ENCODE measurements at places on chromosomes 7 and 10.

- peak; percentile 43 for DNase-seq
Observed at GRCh38 chr10:58266003-58266825, 1.5 kb downstream of the IPMK start.

GRCh38 chr10:32577448-32577847, 131.5 kb downstream of the CCDC7 start:
- DNase-seq: no peak

DNA sequence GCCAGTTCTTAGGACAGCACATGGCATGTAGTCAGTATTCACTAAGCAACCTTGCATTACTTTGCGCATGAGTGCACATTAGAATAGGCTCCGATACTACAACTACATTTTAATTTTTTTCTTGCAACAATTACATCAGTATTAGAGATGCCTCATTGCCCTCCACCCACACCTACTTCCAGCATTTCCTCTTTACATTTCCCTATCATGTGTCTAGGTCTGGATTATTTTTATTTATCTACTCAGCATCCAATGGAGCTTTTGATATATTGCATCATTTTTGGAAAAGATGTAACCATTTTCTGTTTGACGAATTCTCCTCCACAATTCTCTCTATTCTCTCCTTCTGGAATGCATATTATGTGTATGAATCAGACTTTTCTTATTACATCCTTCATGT, 258.2 kb upstream of the GLI3 start:
- no peak for DNase-seq

- no peak for DNase-seq
Observed at GRCh38 chr10:120381931-120382330, 75.1 kb upstream of the PLPP4 start.

GRCh38 chr7:112172870-112173567, 33.2 kb downstream of the DOCK4 start:
- DNase-seq: no peak

- peak; percentile 9 for DNase-seq
Observed at GRCh38 chr10:68423522-68423921, 16.4 kb upstream of the RUFY2 start.

- no peak for DNase-seq
Observed at GRCh38 chr10:44358080-44358771, 26.7 kb downstream of the CXCL12 start.

GRCh38 chr10:97010695-97011206, 175.0 kb downstream of the SLIT1 start:
- DNase-seq: no peak
